Stimulated activated CD4-positive, alpha-beta T cell treated with anti-CD3 and anti-CD28 coated beads, Interleukin-4, amount 100 ng/mL, for 4 hours (primary cell): ENCODE measurements at places on chromosomes 6 and 20.

DNA sequence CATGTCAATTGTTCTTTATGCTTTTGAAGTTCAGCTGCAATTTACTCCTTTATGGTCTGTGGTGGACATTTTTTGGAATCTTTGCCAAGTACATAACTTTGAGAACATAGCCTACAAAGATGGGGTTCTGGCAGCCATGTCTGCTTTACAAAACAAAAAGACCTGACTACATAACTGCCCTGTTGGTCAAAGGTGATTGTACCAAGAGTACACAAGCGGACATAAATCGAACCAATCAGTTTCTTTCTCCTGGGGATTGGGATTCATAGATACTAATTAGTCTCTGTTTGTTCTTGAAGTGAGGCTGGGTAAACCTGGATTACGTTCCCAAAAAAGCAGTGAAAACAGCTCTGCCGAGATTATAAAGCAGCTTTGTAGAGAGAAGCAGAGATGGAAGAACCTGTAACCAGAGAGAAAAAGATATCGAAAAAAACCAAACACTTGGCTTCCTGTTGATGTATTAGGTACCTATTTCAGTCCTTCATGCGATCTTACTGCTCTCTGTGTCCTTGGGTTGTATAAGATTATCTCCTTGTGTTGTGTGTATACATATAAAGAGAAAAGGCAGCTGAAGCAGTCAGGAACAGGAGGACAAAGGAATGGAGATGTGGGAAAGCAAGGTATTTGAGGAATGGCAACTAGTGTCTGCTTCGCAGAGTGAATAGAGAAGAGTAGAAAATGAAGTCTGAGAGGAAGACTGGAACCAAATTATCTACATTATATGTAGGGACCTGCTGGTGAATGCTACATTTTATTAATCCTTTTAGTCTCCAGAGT lies 2.7 kb upstream of the ZFAND3 start:
- no peak for DNase-seq

GRCh38 chr6:113825781-113826180 lies 31.4 kb upstream of the MARCKS start:
- DNase-seq, result no peak

GRCh38 chr20:20399531-20400500 lies 31.9 kb downstream of the INSM1 start:
- no peak for DNase-seq

- no peak for DNase-seq
Measured at GRCh38 chr6:88804701-88805100, 158.7 kb downstream of the RNGTT start.
